ENCODE measurements at places on chromosomes 13 and 19. TPM values are rescaled to one million over a fixed set of nuclear protein-coding genes. Genes with fewer than 3 reads are reported as not detected.

GRCh38 chr19:55549500-55550320 is 4.4 kb upstream of the SBK3 start:
- H3K36me3 ChIP-seq = no peaks in the 10 kb centered on the region
- no peak overlapping the region for H3K27ac ChIP-seq
- H3K4me1 ChIP-seq = no peaks in the 10 kb centered on the region
- H3K4me3 ChIP-seq = no peak overlapping the region
- peaks cover 28% of the 10 kb centered on the region for H3K27me3 ChIP-seq
- no peak for DNase-seq

GRCh38 chr19:35692010-35692409 is 12.3 kb upstream of the ZBTB32 start:
- no peaks in the 10 kb centered on the region for H3K36me3 ChIP-seq
- H3K4me1 ChIP-seq = peaks cover 13% of the 10 kb centered on the region
- no peak overlapping the region for H3K4me3 ChIP-seq
- DNase-seq = no peak

Gene NXNL1
- not detected for total RNA-seq

DNA sequence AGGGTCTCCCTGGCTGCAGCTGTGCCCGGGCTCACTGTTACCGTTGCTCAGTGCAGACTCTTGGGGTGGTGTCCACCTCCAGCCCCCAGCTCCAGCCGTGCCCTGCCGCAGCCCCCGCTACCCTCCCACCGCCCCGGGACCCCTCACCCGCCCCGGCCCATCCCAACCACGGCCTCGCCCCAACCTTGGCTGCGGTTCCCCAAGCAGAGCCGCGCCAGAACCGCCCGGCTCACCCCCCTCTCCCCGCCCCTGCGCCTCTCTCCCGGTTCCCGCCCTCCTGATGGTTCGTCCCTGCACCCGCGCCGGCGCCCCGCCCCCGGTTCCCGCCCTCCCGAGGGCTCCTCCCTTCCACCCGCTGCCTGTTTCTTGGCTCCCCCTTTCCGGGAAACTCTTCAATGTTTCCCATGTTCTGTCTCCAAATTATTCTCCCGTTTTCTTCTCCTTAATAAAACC is 40.3 kb downstream of the ANKRD10 start:
- H3K36me3 ChIP-seq = no peaks in the 10 kb centered on the region
- peak overlapping the region; percentile 80 for H3K4me3 ChIP-seq
- H3K27me3 ChIP-seq = peaks cover 11% of the 10 kb centered on the region
- H3K27ac ChIP-seq = peak overlapping the region; percentile 26
- peaks cover 9% of the 10 kb centered on the region for H3K4me1 ChIP-seq

GRCh38 chr13:30870049-30870884 is 35.8 kb upstream of the MEDAG start:
- no peak overlapping the region for H3K27ac ChIP-seq
- H3K4me1 ChIP-seq = peaks cover 4% of the 10 kb centered on the region
- H3K36me3 ChIP-seq = no peaks in the 10 kb centered on the region
